ENCODE measurements at places on chromosomes 3 and 15. TPM values are rescaled to one million over a fixed set of nuclear protein-coding genes. Genes with fewer than 3 reads are reported as not detected.

DNA sequence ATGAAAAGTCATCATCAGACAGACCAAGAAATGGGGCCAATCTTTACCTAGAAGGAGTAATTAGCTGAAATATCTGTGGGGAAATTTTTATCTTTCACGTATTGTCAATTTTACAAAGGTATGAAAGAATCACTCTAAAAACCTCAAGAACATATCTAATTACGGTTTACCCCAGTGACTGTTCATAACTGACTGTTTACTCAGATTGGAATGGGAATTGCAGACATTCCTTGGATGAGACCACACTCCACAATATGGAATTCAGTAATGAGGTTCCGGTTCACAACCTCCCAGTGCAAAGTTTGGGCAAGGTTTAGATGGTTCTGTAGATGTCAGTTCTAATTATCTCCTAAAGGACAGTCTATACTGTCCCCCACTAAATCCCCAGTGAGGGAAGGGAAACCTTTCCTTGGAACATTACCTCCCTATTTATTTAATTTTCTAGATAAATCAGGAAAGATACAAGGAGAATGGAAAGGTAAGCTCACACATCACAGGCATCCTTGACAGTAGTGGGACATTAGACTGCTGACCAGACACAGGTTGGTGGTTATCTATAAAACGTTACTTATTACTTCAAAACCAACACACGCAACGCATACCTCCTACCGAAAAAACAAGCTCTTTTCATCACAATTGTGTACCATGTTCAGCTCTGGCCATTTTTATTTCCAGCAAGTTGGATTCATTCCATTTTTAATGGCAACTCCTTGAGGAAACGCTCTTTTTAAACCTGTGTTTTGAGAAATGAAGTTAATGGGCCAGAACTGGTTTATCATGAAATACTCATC, 129.9 kb downstream of the RORA start:
- H3K36me3 ChIP-seq, result no peaks in the 10 kb centered on the region
- H3K4me1 ChIP-seq, result no peaks in the 10 kb centered on the region
- no peak for DNase-seq
- H3K27me3 ChIP-seq, result peaks cover 100% of the 10 kb centered on the region
- no peak overlapping the region for H3K27ac ChIP-seq

Gene RYR3
- not detected for total RNA-seq

Gene SNRPN
- not detected for total RNA-seq

DNA sequence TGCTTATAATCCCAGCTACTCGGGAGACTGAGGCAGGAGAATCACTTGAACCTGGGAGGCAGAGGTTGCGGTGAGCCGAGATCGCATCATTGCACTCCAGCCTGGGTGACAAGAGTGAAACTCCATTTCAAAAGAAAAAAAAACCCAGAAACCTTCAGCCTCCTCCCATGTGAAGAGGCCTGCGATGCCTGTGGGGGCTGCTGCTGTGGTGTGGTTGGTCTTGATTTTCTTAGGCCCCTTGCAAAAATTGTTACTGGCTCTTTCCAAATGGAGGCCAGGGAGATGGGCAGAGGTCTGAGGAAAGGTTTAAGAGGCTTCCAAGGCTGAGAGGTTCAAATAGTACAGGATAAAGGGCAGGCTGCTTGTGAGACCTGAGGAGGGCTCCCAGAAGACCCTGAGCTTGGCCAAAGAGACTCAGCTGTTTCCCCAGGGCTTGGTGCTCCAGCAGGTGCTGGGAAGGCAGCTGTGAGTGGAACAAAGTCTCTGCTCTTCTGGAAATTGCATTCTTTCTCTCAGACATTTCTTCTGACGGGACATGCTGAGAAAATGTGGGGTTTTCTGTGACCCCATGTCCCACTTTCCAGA, 18.4 kb downstream of the GCSAM start:
- H3K27ac ChIP-seq, result no peak overlapping the region
- no peak for DNase-seq
- peaks cover 32% of the 10 kb centered on the region for H3K36me3 ChIP-seq
- H3K4me3 ChIP-seq, result no peak overlapping the region
- no peaks in the 10 kb centered on the region for H3K27me3 ChIP-seq

Gene SPTBN5
- total RNA-seq, result 0.64 TPM

Gene RPL39L
- 27.2 TPM for total RNA-seq

Gene FRMD4B
- total RNA-seq, result 13.8 TPM

Gene STRC
- 0.57 TPM for total RNA-seq

- no peak overlapping the region for H3K27ac ChIP-seq
- no peaks in the 10 kb centered on the region for H3K27me3 ChIP-seq
- DNase-seq, result no peak
- no peaks in the 10 kb centered on the region for H3K36me3 ChIP-seq
These were observed 500.1 kb downstream of the MFSD1 start for GRCh38 chr3:159301961-159302360.

DNA sequence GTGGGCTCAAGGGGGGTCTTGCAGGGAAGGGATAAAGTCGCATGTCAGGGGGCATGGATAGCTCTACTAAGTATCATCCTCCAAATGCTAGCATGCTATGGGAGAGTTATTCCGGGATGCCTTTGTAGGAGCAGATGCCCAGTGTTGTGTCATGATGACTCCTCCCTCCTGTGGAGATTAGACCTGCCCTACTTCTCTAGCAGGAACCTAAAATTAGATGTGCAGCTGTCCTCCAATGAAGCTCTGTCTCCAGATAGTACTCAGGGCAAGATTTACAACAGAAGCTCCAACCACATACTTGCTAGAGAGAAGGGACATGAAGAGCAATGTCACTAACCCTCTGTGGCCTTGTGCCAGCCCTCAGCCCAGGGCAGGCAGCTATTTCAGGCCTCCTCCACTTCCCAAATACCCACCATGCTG, 82.5 kb downstream of the AGBL1 start:
- no peak overlapping the region for H3K4me3 ChIP-seq
- H3K27ac ChIP-seq, result no peak overlapping the region
- DNase-seq, result no peak
- no peaks in the 10 kb centered on the region for H3K36me3 ChIP-seq
- no peaks in the 10 kb centered on the region for H3K4me1 ChIP-seq

- H3K4me1 ChIP-seq, result no peaks in the 10 kb centered on the region
- H3K27me3 ChIP-seq, result no peaks in the 10 kb centered on the region
- no peaks in the 10 kb centered on the region for H3K36me3 ChIP-seq
- no peak for DNase-seq
- no peak overlapping the region for H3K4me3 ChIP-seq
- H3K27ac ChIP-seq, result no peak overlapping the region
These were observed 610.7 kb upstream of the GRM7 start for GRCh38 chr3:6250167-6250566.

DNA sequence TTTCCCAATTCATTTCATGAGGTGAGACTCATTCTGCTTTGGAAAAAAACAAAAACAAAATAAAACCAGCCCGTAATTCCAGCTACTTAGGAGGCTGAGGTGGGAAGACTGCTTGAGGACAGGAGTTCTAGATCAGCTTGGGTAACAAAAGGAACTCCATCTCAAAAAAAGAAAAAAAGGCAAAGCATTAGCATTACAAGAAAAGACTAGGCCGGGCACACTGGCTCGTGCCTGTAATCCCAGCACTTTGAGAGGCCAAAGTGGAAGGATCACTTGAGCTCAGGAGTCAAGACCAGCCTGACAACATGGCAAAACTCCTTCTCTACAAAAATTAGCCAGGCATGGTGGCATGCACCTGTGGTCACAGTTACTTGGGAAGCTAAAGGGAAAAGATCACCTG, 33.9 kb downstream of the TRPM7 start:
- peaks cover 74% of the 10 kb centered on the region for H3K36me3 ChIP-seq
- no peak for DNase-seq
- peaks cover 7% of the 10 kb centered on the region for H3K4me1 ChIP-seq
- H3K27me3 ChIP-seq, result no peaks in the 10 kb centered on the region
- H3K27ac ChIP-seq, result no peak overlapping the region
- no peak overlapping the region for H3K4me3 ChIP-seq

GRCh38 chr15:61527836-61528580, 298.9 kb upstream of the RORA start:
- DNase-seq, result no peak
- H3K36me3 ChIP-seq, result no peaks in the 10 kb centered on the region
- no peaks in the 10 kb centered on the region for H3K4me1 ChIP-seq
- H3K27ac ChIP-seq, result no peak overlapping the region
- H3K4me3 ChIP-seq, result no peak overlapping the region

Gene SERPINI2
- not detected for total RNA-seq

GRCh38 chr3:42228796-42229195, 37.2 kb downstream of the CCK start:
- peaks cover 15% of the 10 kb centered on the region for H3K36me3 ChIP-seq
- peaks cover 14% of the 10 kb centered on the region for H3K27me3 ChIP-seq
- H3K4me3 ChIP-seq, result no peak overlapping the region
- no peaks in the 10 kb centered on the region for H3K4me1 ChIP-seq
- H3K27ac ChIP-seq, result no peak overlapping the region

Gene HDC
- total RNA-seq, result not detected

DNA sequence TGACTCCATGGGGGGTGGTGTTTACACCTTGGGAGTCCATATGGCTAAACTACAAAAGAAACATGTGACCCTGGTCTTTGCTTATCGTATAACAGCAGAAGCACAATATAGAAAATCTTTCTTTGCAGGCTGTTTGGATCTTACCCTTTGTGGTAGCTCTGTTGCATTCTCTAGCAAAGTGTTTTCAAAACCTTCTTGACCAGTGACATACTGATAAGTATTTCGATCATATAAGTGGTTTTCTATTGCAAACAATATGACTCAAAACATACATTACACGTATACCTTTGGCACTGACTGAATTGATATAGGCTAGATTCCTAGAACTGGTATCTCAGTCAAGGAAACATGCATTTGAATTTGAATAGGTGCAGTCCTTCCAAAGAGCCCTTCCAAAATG, 24.7 kb upstream of the ATP10A start:
- no peak overlapping the region for H3K4me3 ChIP-seq
- H3K27me3 ChIP-seq, result no peaks in the 10 kb centered on the region
- no peaks in the 10 kb centered on the region for H3K4me1 ChIP-seq

DNA sequence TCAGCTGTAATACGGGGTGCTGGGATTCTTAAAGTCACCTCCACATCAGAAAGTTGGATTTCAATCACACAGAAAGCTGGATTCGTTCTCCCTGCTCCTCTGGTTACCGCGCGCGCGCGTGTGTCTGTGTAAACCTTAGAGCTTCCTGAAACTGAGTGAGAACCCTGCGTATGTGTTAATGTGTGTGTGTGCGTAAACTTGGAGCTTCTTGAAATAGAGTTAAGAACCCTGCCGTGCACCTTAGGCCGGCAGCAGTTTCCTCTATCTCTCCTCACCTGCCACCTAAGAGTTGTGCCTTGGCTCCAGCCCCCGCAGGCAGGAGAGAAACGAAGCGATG, 531 bp downstream of the LZTFL1 start:
- H3K27ac ChIP-seq, result peak overlapping the region; percentile 95
- peak overlapping the region; percentile 95 for H3K4me3 ChIP-seq
- peak; percentile 15 for DNase-seq

Gene ZPLD1
- 0.64 TPM for total RNA-seq

- no peaks in the 10 kb centered on the region for H3K27me3 ChIP-seq
- H3K36me3 ChIP-seq, result no peaks in the 10 kb centered on the region
- no peaks in the 10 kb centered on the region for H3K4me1 ChIP-seq
- H3K4me3 ChIP-seq, result no peak overlapping the region
These were observed 1058.1 kb downstream of the NSUN3 start for GRCh38 chr3:95120921-95121320.

Gene CCDC191
- 5.9 TPM for total RNA-seq

Gene TTC23
- total RNA-seq, result 18.9 TPM

Gene ITIH4
- 3.0 TPM for total RNA-seq

DNA sequence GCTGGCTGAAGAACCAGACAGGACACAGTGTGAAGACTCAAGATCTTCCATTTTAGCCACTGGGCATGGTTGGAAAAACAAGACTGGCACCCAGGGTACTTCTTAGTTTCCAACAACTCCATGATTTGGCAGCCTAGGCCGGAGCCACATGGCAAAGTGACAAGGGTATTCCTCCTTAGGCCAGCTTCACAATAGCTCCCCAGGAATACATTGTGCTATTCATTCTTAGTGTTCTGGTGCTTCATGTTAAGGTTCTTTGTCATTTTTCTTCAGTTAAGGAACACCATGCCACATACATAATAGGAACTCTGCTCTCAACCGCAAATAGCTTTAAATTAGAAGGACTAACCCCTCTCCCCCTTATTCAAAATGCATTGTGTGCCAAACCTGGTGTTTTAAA, 8.0 kb upstream of the FILIP1L start:
- H3K36me3 ChIP-seq, result no peaks in the 10 kb centered on the region
- H3K4me1 ChIP-seq, result peaks cover 14% of the 10 kb centered on the region
- H3K27ac ChIP-seq, result no peak overlapping the region
- DNase-seq, result no peak
- H3K4me3 ChIP-seq, result no peak overlapping the region

DNA sequence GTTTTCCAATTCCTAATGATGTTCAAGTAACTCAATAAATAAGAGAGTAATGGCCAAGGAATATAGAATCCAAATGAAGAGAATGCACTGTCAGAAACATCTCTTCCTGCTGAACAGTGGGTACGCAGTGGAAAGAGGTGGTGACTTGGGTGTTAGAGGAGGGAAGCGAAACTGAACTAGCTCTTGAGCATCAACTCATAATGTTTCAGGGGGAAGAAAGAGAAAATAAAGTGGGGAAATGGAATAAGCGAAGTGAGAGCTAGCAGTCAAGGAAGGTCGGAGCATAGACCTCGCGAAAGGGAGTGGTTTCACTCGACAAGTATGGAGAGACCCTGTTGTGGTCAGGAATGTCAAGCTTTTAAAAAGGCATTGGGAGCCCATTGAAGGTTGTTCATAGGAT, 309.5 kb downstream of the GAP43 start:
- H3K36me3 ChIP-seq, result no peaks in the 10 kb centered on the region
- H3K27ac ChIP-seq, result no peak overlapping the region
- H3K4me1 ChIP-seq, result no peaks in the 10 kb centered on the region
- no peak overlapping the region for H3K4me3 ChIP-seq
- no peak for DNase-seq
- H3K27me3 ChIP-seq, result no peaks in the 10 kb centered on the region

DNA sequence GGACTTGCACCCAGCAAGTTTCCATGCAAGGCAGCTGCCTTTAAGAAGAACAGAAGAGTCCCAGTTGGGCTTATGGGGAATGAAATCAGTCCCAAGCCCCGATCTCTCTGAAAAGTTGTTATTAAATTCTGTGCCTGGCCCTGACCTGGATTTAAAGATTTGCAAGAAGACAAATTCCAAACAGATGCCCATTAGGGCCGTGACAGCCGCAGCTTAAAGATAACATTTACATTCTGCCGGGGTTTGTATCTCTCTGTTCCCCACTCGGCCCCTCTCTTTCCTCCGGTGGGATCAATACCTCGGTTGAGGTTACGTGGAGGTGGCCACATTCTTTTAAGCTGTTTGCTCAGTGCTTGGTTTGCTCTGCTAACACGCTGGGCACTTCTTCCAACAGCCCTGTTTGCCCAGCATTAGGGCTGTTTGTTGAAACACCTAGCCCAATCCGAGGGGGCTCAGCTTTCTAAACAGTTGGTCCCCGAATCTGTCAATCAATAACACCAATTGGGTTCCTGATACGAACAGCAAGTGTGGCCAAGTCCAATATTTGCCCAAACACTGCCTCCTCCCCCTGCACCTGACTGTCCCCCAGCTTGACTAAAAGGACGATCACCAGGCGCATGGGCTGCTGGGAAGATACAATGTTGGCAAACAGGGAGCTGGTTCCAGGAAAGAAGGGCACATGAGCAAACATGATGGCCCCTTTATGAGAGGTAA, 108.6 kb downstream of the RPLP1 start:
- H3K4me1 ChIP-seq, result peaks cover 45% of the 10 kb centered on the region
- peaks cover 16% of the 10 kb centered on the region for H3K27me3 ChIP-seq
- H3K27ac ChIP-seq, result no peak overlapping the region
- no peak overlapping the region for H3K4me3 ChIP-seq
- peaks cover 6% of the 10 kb centered on the region for H3K36me3 ChIP-seq

Data from Calu3 (cell line).